ENCODE measurements at places on chromosomes 5 and 9.

DNA sequence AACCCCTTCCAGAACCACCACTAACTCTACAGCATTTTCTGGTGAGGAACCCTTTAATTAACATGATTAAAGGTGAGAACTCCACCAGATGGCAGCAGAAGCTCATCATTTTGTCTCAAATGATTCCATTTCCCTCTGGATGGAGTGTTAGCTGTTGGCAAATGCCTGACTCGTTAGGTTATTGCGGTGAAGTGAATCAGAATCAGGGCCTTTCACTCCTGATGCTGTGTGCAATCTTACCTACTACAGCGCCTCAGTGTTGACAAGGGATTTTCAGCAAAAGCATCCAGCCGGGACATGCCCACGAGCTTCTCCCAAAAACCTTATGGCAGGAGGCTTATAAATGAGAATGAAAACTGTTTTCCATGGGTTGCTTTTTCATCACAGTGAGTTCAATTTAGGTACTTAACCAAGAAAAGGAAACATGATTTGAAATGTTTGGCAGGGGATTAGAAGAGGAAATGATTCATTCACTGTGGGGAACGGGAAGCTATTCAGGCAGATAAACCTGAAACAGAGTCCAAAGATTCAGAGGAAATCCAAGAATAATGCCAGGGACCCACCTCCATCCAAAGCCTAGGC is 48.0 kb upstream of the CAST start:
- peak; percentile 9 for DNase-seq

GRCh38 chr5:143431789-143432188 is 28.3 kb upstream of the NR3C1 start:
- no peak for DNase-seq

DNA sequence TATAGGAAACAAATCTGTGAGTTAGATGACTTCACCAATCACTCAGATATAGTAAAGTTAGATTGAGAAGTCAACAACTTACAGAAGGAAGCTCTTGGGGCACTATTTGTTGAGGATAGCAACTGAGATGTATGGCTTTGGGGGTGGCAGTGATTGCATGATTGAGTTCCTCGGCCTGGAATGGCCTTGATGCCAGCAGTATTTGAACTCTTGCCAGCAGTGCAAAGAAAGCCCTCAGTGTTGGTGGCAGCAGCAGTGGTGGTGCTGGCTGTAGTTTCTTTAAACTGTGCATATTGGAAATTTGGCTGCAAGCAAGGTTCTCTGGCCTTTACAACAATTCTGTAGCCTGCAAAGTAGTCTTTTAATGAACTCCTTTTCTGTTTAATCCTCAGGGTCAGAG is 41.4 kb upstream of the PJA2 start:
- DNase-seq: no peak

DNA sequence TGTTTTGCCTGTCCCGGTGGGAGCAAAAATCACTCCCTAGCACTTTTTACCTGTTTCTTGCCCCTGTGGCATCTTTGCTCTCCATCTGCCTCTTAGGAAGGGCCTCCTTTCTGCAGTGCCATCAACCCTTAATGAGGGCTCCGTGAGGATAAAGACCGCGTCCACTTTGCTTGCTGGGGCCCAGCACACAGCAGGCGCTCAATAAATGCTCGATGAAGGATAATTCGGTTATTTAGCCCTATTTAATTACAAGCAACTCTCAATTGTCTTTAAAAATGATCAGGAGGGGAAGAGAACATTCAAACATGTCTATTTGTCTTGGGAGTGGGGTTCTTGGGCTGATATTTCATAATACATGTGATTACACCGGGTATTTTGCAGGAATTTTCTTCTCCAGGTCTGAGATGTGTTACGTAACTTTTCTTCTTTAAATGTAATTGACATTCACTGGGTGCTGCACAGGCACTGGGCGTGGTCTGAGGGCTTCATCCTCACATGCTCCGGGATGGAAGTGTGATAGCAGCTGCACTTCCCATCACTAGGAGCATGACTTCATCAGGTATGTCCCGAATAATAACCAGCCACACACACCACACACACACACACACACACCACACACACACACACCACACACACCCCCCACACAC is 19.8 kb upstream of the NTNG2 start:
- DNase-seq: no peak

GRCh38 chr9:110479481-110479880 is 100.1 kb downstream of the SVEP1 start:
- no peak for DNase-seq

DNA sequence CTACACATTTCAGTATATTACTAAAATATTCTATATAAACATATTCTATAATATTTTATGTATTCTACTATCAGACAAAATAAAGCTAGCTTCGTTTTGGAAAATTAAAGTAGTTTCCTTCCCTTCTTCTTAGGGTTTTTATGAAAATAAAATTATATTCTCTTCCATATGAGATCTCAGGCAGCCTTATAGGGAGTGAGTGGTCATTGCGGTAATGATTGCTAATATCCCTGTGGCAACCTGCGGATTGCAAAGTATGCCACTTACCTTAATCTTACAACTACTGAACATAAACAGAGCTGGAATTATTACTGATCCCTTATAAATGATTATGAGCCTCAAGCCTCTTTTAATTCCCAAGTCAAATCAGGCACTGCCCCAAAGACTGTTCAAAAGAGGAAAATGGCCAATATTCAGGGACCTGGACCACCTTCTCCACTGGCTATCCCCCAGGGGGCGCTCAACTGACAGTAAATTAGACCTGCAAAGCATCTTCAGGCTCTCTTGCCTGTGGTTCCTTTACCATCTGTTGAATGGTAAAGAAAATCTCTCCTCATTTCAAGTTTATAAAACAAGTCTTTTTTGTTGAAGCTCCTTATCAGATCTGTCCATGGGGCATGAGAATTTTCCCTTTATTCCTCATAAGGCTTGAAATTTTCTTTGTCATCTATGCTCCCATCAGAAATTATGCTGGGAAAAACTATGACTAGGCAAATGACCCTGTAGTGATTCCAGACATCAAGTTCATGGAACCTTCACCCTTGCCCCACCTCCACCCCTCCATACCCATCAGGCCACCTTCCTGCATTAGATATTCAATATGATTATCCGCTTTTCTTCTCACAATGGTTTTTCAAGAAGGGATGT is 163.9 kb downstream of the CEMIP2 start:
- DNase-seq: peak; percentile 57

DNA sequence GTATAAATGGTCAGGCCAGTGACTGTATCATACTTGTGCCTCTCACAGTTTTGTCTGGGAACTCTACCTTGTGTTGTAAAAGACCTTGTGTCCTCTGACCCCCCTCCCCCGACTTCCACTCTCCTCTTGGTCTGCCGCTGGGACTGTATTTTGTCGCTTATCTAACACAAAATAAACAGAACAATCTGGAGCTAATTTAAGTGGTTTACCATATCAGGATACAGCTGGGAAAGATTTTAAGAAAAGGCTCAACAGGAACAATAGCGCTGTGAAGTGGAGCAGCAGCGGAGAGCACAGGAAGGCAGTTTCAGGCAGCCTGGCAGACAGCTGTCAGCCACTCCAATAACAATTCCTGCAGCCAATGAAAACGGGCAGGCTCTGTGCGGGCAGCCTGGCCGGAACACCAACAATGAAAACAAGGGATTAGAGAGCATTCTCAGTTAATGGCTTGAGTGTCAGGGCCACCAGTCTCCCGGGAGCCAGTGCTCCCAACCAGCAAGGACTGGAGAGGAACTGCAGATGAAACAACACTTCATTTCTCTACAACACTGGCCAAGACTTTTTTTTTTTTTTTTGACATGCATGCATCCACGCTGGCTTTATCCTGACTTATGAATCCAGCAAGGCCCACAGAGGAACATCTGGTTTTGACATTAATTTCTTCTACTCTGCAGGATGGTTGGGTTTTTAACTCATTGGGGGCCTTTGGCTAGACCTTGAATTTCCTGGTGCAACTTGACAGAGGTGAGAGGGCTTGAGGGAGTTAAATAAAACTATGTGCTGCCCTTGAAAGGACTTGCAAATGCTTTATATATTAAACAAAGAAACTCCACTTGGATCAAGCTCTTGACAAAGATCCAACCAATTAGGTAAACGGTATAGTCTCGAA is 76.7 kb downstream of the ARSB start:
- DNase-seq: peak; percentile 29

DNA sequence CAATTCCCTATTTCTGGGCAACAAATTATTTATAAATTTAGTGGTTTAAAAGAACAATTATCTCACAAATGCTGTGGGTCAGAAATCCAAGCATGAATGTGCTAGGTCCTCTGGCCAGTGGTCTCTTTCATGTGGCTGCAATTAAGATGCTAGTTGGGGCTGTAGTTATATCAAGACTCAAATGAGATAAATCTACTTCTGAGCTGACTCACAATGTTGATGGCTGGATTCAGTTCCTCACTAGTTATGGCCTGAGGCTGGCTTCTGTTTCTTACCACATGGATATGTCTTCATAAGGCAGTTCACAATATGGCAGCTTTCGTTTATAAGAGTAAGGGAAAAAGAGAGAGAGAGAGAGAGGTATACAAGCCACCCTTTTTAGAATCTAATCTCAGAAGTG is 717.0 kb downstream of the PRELID2 start:
- DNase-seq: no peak
